D721Med (cell line): ENCODE measurements at places on chromosomes 2 and 18.

DNA sequence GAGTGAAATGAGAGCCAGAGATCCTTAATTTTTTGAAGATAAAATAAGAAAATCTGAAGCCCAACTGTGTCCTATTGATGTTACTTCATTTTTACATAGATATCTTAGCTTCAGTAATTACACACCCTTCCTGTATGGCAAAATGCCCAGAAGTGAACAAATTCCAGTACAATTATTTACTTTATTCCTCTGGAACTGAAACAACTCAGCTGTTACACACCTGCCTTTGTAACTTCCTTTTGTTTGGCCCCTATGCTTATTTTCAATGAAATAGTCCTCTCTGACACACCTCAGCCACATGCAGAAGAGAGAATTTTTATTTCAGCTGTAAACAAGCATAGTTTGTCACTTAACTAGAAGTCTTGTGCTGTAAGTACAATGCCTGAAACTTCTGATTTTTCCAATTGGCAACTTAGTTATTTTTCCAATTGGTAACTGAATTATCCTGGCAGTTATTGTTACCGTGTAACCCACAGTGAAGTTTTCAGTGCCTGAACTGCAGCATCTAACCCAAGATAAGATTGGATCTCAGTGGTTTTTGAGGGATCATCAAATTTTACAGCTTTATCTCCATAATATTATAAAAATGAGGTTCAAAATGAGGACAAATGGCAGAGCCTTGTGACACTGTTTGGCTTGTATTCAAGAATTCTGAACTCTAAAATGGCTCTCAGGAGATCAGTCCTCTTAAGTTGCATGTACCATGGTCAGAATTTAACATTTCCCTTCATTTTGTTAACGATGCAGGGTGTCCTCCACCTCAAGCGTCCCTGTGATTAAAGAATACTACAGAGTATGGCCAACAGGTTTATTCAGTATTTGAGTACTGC lies 82.6 kb downstream of the PKP4 start:
- no peak for DNase-seq

GRCh38 chr2:227634201-227634600 lies 16.9 kb downstream of the SCYGR4 start:
- DNase-seq: no peak

- DNase-seq: no peak
Measured at GRCh38 chr2:220394433-220394832, 767.0 kb downstream of the SLC4A3 start.

DNA sequence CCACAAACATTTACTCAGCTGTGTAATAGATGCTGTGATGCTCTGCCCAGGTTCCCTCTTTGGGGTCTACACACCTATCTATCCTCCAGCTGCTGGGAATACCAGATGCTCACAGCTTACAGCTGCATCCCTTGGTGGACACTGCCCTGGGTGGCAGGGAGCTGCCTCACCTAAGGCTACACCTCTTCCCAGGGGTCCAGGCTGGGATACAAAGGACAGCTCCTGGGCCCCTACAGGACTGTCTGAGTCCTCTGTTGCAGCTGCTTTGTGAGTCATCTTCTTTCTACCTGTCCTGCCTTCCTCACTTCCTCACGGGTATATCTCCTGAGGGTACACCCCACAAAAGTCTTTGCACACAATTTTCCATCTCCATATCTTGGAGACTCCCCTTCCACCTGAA lies 27.6 kb downstream of the THNSL2 start:
- DNase-seq: no peak

DNA sequence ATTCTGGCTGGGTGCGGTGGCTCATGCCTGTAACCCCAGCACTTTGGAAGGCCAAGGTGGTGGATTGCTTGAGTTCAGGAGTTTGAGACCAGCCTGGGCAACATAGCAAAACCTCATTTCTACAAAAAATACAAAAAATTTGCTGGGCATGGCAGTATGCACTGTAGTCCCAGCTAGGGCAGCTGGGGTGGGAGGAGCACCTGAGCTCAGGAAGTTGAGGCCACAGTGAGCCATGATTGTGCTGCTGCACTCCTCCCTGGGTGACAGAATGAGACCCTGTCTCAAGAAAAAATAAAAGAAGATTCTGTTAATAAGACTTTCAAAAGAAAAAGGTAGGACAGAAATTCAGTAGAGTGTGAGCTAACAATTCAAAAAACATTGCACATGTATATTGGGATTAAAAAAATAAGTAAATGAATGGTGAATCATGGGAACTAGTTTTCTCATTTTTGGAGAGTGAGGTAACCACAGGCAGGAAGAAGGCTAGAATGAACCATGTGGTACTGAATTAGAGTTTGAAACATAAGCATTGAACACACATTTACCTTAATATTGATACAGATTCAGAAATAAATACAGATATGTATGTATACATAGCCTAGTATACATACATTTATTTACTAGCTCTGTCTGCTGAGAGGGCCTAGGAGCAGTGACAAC lies 53.5 kb downstream of the NCOA1 start:
- no peak for DNase-seq

DNA sequence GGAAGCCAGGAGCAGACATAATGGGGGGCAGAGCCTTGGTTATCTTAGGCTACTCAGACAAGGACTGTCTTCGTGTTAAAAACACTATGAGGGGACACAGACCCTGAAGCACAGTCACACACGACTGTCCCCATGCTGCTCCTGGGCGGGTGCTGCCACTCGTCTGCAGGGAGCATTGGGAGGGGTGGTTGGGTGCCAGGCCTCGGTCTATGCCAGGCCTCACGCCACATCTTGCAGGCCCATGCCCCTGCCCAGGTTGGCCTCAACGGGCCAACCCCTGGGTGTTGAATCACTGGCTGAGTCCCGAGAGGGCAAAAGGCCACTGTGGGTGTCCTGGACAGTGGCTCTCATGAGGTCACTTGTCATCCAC lies 97.9 kb downstream of the USP40 start:
- no peak for DNase-seq

DNA sequence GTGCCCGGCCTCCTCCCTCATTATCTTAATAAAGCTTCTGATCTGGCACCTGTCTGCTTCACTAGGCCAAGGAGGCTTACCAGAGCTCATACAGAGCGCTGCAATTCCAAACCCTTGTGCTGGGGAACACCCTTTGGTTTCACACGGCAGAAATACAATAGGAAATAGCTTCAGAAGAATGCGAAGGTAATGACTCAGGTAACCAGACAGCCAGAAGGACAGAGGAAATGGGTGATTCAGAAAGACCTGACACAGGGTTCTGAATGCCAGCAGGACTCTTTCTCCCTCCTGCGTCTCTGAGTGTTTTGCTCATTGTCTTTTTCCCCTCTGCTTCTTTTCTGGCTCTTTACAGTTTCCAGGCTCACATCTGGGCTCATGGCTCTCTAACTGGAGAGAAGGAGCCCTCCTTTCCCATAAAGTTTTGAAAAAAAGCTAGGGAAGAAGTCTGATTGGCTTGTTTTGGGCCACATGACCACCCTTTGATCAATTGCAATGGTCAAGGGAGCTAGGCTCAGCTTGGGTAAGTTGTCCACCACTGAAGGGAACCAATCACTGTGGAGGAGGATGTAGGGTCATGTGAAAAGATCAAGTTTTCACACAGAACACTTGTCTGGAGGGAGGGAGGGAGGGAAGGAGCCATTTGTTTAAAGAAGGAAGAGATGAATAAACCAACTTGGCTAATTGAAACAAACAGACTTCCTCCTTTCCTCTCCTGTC lies 90.5 kb upstream of the UPP2 start:
- no peak for DNase-seq

DNA sequence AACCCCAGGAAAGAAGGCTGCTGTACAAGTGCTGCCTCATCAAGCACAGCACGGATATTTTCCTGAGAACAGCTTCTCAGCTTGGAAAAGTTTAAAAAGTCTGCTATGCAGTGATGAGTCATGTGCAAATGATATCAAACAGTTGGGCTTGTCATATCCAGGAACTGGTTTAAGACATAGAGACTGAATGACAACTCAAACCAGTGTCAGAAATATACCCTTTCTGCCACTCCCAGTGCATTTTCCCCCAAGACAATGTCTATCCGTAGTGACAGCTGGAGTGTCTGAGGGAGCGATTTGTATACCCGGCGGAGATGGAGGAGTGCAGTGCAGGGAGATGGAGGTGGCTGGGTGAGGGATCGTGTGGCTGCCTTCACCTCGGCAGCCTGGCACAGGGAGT lies 28.2 kb downstream of the SOX11 start:
- no peak for DNase-seq

GRCh38 chr2:48250943-48251342 lies 279.0 kb upstream of the STON1 start:
- no peak for DNase-seq

DNA sequence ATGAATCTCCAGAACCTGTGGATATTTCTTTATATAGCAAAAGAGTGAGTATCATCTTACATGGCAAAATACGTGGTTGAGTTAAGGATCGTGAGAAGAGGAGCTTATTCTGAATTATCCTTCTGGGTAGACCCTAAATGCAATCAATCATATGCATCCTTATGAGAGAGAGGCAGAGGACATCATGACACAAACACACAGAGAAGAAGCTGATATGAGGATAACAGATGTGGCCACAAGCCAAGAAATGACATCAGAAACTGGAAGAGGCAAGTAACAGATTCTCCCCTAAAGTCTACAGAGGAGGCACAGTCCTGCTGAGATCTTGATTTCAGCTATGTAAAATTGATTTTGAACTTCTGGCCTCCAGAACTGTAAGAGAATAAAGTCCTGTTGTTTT lies 730.2 kb upstream of the ZNF804A start:
- DNase-seq: no peak

DNA sequence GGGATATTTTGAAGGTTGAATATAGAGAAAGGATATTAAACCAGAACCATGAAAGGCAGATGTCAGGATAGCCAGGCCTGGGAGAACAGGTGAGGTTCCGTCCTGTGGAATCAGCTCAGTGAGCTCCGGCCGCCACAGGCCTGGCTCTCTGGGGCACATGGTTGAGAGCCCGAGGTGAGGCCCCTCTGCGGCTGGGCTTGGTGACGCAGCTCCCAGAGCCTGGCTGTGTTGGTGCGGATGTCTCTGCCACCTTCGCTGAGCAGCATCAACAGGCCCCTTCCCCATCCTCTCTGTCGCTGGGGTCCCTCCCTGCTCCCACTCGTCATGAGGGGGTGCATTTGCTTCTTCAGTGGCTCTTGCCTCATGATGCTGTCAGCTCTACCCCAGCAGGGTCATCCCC lies 70.7 kb upstream of the PXDN start:
- DNase-seq: no peak

DNA sequence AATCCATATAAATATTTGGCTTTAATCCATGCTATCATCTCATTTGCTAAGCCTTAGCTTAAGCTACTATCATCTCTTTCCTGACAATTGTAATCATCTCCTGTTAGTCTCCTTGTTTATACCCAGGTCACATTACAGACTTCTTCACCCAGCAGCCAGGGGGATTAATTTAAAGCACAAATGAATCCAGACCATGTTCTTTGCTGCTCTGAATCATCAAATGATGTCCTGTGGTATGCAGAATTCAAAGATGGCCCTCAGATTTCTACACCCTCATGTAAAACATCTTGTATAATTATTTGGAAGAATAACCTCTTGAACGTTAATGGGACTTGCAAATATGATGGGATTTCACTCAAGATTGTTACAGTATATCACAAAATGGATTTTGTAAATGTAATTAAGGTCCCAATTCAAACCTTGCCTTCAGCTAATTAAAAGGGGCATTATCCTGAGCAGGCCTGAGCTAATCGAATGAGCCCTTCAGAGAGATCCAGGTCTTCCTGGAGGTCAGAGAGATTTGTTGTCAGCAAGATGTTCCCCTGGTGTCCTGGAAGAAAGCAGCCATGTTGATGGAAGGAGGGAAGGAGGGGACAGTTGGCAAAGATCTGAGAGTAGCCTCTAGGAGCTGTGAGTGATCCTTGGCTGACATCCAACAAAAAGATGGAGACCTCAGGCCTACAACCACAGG lies 241.1 kb upstream of the MMADHC start:
- no peak for DNase-seq

DNA sequence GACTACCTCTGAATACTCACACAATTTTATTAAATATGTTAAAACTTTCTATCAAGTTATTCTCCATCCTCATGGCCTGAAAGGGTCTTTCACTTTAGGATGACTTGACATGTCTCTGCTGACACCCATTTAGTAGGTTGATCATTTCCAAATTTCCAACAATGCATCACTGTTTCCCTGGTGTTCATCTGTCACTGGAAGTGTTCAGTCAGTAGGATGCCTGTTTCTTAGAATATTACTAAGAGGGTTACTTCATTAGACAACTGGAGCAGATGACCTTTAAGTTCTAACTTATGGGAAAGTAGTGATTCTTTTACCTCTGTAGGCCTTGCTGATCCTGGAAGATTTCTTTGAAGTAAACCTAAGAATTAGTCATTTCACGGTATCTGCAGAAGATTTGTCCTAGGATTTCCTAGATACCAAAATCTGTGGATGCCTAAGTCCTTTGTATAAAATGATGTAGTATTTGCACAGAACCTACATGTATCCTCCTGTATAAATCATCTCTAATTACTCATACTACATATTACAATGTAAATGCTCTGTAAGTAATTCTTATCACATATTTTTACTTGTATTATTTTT lies 77.7 kb downstream of the MAP3K20 start:
- no peak for DNase-seq

DNA sequence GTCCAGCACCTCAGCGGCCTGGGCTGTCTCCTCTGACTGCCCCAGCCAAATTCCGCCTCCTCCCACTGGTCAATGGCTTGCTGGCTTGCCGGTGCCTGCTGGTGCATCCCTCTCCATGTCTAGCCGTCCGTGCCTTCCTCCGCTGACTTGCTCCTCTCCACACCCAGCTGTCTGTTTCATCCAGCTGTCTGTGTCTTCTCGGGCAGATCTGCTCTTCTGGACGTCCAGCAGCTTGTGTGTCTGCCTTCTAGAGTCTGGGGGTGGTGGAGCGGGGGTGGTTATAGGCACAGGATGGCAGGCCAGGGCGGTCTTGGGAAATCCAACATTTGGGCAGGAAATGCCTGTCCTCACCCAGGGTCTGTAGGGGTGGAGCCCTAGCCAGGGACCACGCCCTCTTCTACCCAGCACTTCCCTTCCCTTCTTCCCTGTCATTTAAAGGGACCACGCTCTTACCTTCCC lies 369.2 kb downstream of the GALNT13 start:
- no peak for DNase-seq
